ENCODE measurements at places on chromosomes 6 and 20. TPM values are rescaled to one million over a fixed set of nuclear protein-coding genes. Genes with fewer than 3 reads are reported as not detected.

Gene NOP56
- 87.4 TPM for total RNA-seq

Gene NKX2-2
- not detected for total RNA-seq

Gene PDYN
- total RNA-seq, result not detected

Gene MYBL2
- 32.3 TPM for total RNA-seq

Gene SYNJ2
- 15.7 TPM for total RNA-seq

Gene HCK
- total RNA-seq, result not detected

Gene RIPOR2
- 1.8 TPM for total RNA-seq

Gene MOXD1
- 16.0 TPM for total RNA-seq

Gene ERGIC3
- total RNA-seq, result 311 TPM

Gene LINC00237
- not detected for total RNA-seq

Gene OPN5
- not detected for total RNA-seq

Gene C6orf163
- total RNA-seq, result 0.13 TPM

Gene GJA1
- total RNA-seq, result 187 TPM

Gene CST4
- 0.78 TPM for total RNA-seq

Gene AVP
- not detected for total RNA-seq

Gene PTGIS
- total RNA-seq, result 6.3 TPM

Gene IMPG1
- 0.26 TPM for total RNA-seq

Gene TAF4
- 27.3 TPM for total RNA-seq

Gene INSM1
- total RNA-seq, result not detected

Gene ZC3H12D
- not detected for total RNA-seq

Gene HAO1
- not detected for total RNA-seq

Gene PSORS1C1
- total RNA-seq, result under 0.01 TPM

Gene SIRPB2
- not detected for total RNA-seq

Gene BPI
- total RNA-seq, result 0.13 TPM

All from epithelial cell of alveolus of lung (primary cell).